Colonic mucosa (tissue), 4 donors: ENCODE measurements at places on chromosomes 4 and X. TPM values are rescaled to one million over a fixed set of nuclear protein-coding genes. Genes with fewer than 3 reads are reported as not detected.

DNA sequence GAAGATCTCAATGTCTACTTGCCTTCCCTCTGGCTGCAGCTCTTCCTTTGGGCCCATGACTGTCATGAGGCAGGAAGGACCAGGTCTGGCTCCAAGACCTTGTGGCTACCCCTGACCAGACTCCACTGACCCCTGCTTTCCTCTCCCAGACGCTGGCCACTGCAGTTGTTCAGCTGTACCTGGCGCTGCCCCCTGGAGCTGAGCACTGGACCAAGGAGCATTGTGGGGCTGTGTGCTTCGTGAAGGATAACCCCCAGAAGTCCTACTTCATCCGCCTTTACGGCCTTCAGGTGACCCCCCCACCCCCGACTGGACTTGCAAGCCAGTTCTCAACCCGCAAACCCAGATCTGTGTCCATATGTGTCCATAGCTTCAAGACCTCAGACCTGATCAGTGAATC, 535 bp downstream of the WAS start:
- no peak overlapping the region for H3K27ac ChIP-seq
- no peaks in the 10 kb centered on the region for H3K27me3 ChIP-seq
- H3K36me3 ChIP-seq: no peaks in the 10 kb centered on the region

DNA sequence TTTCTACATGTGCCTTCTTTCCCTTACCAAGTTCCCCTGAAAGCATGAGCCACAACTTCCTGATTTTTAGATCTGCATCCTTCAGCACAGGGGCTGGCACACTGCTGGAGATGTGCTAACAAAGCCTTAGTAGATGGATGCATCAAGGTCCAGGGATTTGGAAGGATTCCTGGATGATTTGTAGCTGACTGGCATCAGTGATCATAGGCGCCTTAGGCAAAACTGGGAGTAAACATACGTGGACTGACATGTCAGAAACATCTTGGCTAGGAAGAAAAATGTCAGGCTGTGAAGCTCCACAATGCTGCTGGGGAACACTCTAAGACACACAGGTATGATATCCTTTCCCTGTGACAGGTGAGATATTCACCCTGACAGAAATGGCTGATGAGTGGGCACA, 156.4 kb downstream of the AMELX start:
- no peak for DNase-seq
- no peak overlapping the region for H3K27ac ChIP-seq
- H3K4me3 ChIP-seq: no peak overlapping the region
- H3K36me3 ChIP-seq: no peaks in the 10 kb centered on the region
- H3K27me3 ChIP-seq: no peaks in the 10 kb centered on the region

DNA sequence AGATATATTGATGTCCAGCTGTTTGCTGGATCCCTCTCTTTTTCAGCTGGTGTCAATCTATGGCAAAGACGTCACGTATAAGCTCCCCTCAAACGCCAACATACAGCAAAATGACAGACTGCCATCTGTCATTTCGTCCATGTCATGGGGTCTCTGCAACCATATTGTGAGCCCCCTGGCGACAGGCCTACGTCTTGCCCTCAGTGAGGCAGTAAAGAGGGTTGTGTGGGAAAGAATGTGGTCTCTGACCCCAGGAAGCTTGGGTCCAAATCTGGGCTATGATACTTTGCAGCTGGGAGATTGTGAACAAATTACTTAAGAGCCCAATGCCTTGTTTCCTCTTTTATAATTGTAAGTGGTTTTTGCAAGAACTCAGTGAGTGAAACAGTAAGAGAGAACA, 7.4 kb downstream of the SUPT20HL2 start:
- no peak for DNase-seq
- H3K36me3 ChIP-seq: no peaks in the 10 kb centered on the region
- no peaks in the 10 kb centered on the region for H3K4me1 ChIP-seq
- H3K27ac ChIP-seq: no peak overlapping the region
- H3K27me3 ChIP-seq: no peaks in the 10 kb centered on the region

GRCh38 chrX:69565247-69565815, 50.6 kb upstream of the EDA start:
- no peaks in the 10 kb centered on the region for H3K27me3 ChIP-seq
- H3K4me1 ChIP-seq: no peaks in the 10 kb centered on the region
- DNase-seq: no peak
- H3K36me3 ChIP-seq: no peaks in the 10 kb centered on the region
- no peak overlapping the region for H3K27ac ChIP-seq

- H3K27ac ChIP-seq: no peak overlapping the region
- no peak overlapping the region for H3K4me3 ChIP-seq
- no peaks in the 10 kb centered on the region for H3K36me3 ChIP-seq
- H3K4me1 ChIP-seq: no peaks in the 10 kb centered on the region
- H3K27me3 ChIP-seq: no peaks in the 10 kb centered on the region
Measured at GRCh38 chr4:139645458-139645857, 20.2 kb upstream of the MGST2 start.

- H3K27ac ChIP-seq: no peak overlapping the region
- H3K4me3 ChIP-seq: no peak overlapping the region
- no peaks in the 10 kb centered on the region for H3K4me1 ChIP-seq
Measured at GRCh38 chrX:1242891-1243402, 25.7 kb upstream of the CSF2RA start.

DNA sequence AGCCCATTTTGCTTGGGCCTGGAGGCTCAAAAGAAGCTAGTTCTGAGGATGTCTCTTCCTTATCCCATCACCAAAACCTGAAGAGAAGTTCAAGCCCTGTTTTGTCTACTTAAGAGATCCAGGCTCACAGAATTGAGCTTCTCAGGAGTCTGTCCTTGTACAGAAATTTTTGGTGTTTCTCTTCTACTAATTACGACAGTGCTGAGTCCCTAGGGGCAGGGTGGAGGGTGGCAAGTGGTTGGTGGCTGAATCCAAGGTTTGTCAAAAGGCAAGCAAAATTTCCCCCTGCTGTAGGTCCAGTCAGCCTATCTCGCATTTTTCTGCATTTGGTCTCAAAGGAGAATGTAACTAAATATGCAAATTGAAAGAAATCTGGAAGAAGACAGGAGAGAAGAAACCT, 377.9 kb downstream of the SMARCA1 start:
- H3K27me3 ChIP-seq: no peaks in the 10 kb centered on the region
- no peaks in the 10 kb centered on the region for H3K4me1 ChIP-seq
- no peak overlapping the region for H3K27ac ChIP-seq
- no peaks in the 10 kb centered on the region for H3K36me3 ChIP-seq
- no peak overlapping the region for H3K4me3 ChIP-seq

DNA sequence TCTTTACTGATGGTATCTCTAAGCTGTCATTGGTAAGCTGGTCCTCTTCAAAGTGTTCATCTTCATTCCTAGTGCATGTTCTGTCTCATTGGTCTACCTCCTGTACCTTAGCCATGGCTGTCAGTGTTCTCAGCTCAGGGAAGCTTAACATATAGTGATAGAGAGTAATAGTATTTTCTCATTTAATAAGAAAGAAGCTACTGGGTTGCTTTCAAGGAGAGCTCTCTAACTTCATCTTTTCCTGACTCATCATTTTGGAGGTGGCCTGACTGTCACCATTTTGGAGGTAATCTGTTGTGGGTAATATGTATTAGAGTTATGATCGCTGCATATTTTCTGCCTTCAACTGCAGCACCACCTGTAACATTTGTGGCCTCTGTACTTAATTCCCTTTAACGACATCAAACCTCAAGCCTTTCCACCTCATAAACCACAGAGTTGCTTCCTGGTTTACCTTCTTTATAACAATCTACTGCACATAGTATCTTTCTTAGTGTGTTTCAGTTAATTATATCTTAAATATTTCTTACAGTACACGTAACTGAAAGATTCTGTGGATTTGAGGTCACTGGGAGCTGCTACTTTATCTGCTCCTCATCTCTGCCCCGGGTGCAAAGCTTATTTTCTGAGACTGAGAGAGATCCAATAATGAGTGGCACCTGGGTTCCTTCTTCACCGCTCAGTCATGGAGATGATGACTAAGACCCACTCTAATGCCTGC, 474.0 kb upstream of the TECRL start:
- H3K36me3 ChIP-seq: no peaks in the 10 kb centered on the region
- no peak overlapping the region for H3K27ac ChIP-seq
- H3K4me1 ChIP-seq: no peaks in the 10 kb centered on the region
- no peak overlapping the region for H3K4me3 ChIP-seq

DNA sequence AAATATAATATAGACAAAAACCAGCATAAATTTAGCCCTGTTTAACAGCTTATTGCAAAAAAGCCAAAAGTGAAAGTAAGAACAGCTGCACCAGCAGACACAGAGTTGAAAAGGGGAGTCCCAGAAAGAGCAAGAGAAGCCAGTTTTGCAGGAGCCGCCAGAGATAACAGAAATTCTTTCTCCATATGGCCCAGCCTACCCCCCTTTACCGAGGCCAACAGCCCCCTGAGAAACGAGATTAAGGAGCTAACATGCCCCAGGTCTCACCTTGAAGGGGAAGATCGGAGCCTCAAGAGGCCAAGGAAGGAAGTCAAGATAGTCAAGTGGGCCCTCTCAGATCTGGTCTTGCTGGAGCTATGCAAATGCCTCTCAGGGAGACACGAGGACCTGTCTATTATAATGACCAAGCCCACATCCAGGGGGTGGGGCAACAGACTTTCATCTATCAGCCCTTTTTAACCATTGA, 4.8 kb downstream of the ACOX3 start:
- H3K4me3 ChIP-seq: peak overlapping the region; percentile 12
- no peaks in the 10 kb centered on the region for H3K4me1 ChIP-seq
- peak overlapping the region; percentile 24 for H3K27ac ChIP-seq
- H3K27me3 ChIP-seq: no peaks in the 10 kb centered on the region

- no peak overlapping the region for H3K4me3 ChIP-seq
- no peak overlapping the region for H3K27ac ChIP-seq
- no peak for DNase-seq
- no peaks in the 10 kb centered on the region for H3K4me1 ChIP-seq
- H3K27me3 ChIP-seq: no peaks in the 10 kb centered on the region
- no peaks in the 10 kb centered on the region for H3K36me3 ChIP-seq
Measured at GRCh38 chr4:88098993-88099752, 59.3 kb downstream of the ABCG2 start.

DNA sequence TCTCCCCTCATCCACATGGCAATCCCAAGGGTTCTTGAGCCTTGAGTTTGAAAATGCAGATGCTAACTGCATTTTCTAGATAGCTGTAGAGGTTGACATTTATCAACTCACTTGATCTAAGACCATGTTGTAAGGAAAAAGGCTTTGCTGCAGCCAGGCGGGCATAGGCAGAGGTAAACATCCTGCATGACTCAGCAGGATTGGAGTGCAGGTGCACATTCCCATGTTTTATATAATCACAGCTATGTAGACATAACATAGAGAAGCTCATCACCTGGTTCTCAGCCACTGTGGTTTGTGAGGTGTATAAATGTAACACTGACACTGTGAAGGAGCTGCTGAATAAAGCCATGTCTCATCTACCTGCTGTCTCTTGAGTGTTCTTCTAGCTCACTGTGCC, 62.3 kb upstream of the PDE5A start:
- no peak overlapping the region for H3K27ac ChIP-seq
- H3K27me3 ChIP-seq: no peaks in the 10 kb centered on the region
- H3K36me3 ChIP-seq: no peaks in the 10 kb centered on the region
- no peak for DNase-seq

- H3K27me3 ChIP-seq: no peaks in the 10 kb centered on the region
- DNase-seq: no peak
- no peaks in the 10 kb centered on the region for H3K4me1 ChIP-seq
Measured at GRCh38 chr4:164550989-164551712, 202.8 kb upstream of the SMIM31 start.

GRCh38 chrX:11781734-11782370, 23.8 kb downstream of the MSL3 start:
- no peak overlapping the region for H3K27ac ChIP-seq
- no peaks in the 10 kb centered on the region for H3K4me1 ChIP-seq
- no peak for DNase-seq
- H3K4me3 ChIP-seq: no peak overlapping the region

- no peaks in the 10 kb centered on the region for H3K27me3 ChIP-seq
- no peak overlapping the region for H3K4me3 ChIP-seq
- H3K36me3 ChIP-seq: no peaks in the 10 kb centered on the region
- H3K4me1 ChIP-seq: no peaks in the 10 kb centered on the region
- no peak overlapping the region for H3K27ac ChIP-seq
- no peak for DNase-seq
Measured at GRCh38 chrX:2901367-2902036, 27.6 kb downstream of the ARSD start.

GRCh38 chrX:40050532-40050931, 47.2 kb downstream of the BCOR start:
- no peak overlapping the region for H3K27ac ChIP-seq
- DNase-seq: no peak
- H3K4me3 ChIP-seq: no peak overlapping the region

GRCh38 chrX:18654875-18655836, 16.8 kb downstream of the RS1 start:
- no peak for DNase-seq
- no peaks in the 10 kb centered on the region for H3K27me3 ChIP-seq
- H3K4me1 ChIP-seq: no peaks in the 10 kb centered on the region
- no peaks in the 10 kb centered on the region for H3K36me3 ChIP-seq

Gene GPR119
- 0.32 TPM for total RNA-seq

Gene PCYT1B
- 0.30 TPM for total RNA-seq

Gene BEND4
- total RNA-seq: 0.27 TPM

Gene TRIM60
- total RNA-seq: not detected

Gene CDX4
- total RNA-seq: not detected
